ENCODE measurements at places on chromosomes 4 and X. TPM values are rescaled to one million over a fixed set of nuclear protein-coding genes. Genes with fewer than 3 reads are reported as not detected.
A peak's percentile ranks its signal among the peaks of the same experiment; 100 is the strongest.

DNA sequence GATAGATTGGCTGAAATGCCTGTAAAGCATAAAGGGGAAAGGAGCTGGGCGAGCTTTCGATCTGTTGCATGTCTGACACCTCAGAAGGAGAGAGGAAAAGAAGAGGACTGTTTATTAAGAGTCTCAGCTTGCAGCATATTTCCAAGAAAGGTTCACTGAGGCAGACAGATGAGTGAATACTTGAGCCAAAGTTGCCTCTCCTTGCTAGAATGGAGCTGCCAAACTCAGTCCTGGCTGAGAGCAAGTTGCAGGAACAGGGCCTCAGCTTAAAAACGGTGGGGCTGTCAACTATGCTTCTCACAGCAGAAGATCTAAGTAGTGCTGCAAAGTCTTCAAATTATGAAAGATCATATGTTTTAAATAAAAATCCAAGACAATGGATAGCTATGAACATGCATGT lies 707.5 kb downstream of the PCDH7 start:
- H3K36me3 ChIP-seq, result no peaks in the 10 kb centered on the region
- no peaks in the 10 kb centered on the region for H3K4me1 ChIP-seq
- no peak overlapping the region for H3K27ac ChIP-seq
- DNase-seq, result no peak

The GAGE13 gene
- not detected for polyA plus RNA-seq

- peaks cover 6% of the 10 kb centered on the region for H3K27me3 ChIP-seq
- peaks cover 6% of the 10 kb centered on the region for H3K4me1 ChIP-seq
- H3K36me3 ChIP-seq, result peaks cover 5% of the 10 kb centered on the region
- peak; percentile 72 for DNase-seq
- H3K4me3 ChIP-seq, result peak overlapping the region; percentile 74
Observed at GRCh38 chrX:129932016-129932820, 26.3 kb downstream of the UTP14A start.

- H3K4me1 ChIP-seq, result no peaks in the 10 kb centered on the region
- no peak for DNase-seq
- H3K27me3 ChIP-seq, result no peaks in the 10 kb centered on the region
- no peak overlapping the region for H3K27ac ChIP-seq
- no peak overlapping the region for H3K4me3 ChIP-seq
Observed at GRCh38 chr4:120881351-120881750, 41.2 kb downstream of the PRDM5 start.

The ADGRG4 gene
- 0.08 TPM for polyA plus RNA-seq

GRCh38 chrX:68480969-68481368 lies 17.9 kb upstream of the YIPF6 start:
- no peaks in the 10 kb centered on the region for H3K36me3 ChIP-seq
- H3K27ac ChIP-seq, result no peak overlapping the region
- H3K27me3 ChIP-seq, result no peaks in the 10 kb centered on the region
- no peak for DNase-seq
- H3K4me1 ChIP-seq, result no peaks in the 10 kb centered on the region
- no peak overlapping the region for H3K4me3 ChIP-seq
